ENCODE measurements at places on chromosomes 2 and 18.

- no peak for DNase-seq
These were observed 95.2 kb downstream of the TFCP2L1 start for GRCh38 chr2:121189661-121190381.

GRCh38 chr18:43130716-43131260, 15.3 kb upstream of the RIT2 start:
- DNase-seq: no peak

- no peak for DNase-seq
These were observed 115.0 kb downstream of the ZBTB7C start for GRCh38 chr18:48293954-48294898.

DNA sequence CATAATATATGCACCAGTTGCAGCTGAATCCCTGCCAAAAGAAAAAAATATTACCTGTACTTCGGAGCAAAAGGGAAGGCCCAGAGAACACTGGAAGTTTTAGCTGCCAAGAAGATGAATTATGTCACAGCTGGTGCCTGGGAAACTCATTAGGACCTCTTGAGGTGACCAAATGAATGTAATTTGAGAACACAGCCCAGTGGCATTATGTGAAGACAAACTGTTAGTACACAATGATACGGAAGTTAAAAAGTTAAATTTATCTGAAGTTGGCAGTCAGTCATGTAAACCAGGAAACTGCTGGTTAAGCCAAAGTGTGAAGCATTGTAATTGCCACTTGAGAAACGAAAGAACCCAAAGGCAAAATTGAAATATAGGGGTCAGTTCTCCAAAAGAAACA, 80.7 kb downstream of the EML4 start:
- DNase-seq: no peak

- DNase-seq: no peak
These were observed 32.4 kb upstream of the ACYP2 start for GRCh38 chr2:54083021-54083420.

GRCh38 chr18:47970664-47971531, 40.4 kb upstream of the SMAD2 start:
- DNase-seq: no peak

DNA sequence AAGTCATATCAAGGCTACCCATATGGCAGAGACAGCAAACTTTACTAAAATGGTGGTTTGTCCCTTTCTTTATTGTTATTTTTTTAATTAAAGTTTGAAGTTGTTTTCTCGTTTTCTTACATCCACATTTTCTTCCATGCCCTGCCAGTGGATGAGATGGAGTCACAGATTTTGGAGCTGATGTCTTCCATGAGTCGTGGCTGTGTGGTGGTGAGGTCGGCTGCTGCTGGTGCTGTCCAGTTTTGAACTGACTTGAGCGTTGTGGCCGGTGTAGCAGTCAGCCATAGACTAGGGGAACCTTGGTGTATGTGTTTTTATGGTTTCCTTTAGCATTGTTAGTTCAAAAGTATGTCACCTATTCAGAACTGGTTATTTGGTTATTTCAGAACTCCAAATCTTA, 182.8 kb downstream of the SH3RF3 start:
- no peak for DNase-seq

- DNase-seq: no peak
These were observed 543.7 kb downstream of the SUCLG1 start for GRCh38 chr2:83915381-83915780.

GRCh38 chr2:235383272-235383843, 110.5 kb upstream of the AGAP1 start:
- no peak for DNase-seq

- DNase-seq: no peak
These were observed 3.0 kb upstream of the OSR1 start for GRCh38 chr2:19361325-19361990.

DNA sequence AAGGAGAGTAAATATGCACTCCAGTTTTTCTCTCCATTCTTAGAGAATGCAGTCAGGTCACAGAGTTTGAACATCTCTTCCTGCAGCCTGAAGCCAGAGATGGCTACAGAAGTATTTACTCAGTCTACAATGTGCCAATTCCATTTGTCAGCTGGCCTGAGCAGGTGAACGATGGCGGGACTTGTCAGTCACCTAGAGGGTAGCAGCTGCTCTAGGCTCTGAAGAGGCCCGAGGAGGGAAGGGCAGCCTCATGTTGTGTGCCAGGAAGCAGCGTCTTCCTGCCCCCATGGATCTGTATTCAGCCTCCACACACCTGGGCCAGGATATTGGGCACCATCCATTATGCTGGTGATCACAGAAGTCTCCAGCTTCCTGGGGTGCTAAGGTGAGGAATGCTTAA, 316.7 kb upstream of the CHAC2 start:
- DNase-seq: no peak

GRCh38 chr2:228916416-228917090, 354.5 kb downstream of the PID1 start:
- no peak for DNase-seq

DNA sequence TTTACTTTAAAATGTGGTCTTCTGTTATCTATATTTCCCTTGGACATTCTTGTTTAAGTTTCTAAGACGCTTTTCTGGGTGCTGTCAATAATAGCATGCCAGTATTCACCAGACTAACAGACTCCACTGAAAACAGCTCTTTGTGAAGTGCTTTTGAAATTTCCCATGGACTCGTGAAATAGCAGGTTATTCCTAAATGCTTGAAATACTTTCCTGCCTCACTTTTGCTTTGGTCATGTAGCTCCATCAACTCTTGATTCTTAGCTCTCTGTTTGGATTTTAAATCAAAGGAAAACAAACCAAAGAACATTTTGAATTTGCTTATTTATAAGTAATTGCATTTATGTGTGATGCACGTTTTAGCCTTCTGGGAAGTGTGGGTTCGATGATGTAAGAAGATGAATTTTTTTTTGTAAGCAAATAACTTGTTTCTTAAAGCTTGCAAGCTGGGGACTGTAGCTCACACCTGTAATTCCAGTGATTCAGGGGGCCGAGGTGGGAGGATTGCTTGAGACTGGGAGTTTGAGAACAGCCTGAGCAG, 147.8 kb downstream of the WDSUB1 start:
- no peak for DNase-seq

DNA sequence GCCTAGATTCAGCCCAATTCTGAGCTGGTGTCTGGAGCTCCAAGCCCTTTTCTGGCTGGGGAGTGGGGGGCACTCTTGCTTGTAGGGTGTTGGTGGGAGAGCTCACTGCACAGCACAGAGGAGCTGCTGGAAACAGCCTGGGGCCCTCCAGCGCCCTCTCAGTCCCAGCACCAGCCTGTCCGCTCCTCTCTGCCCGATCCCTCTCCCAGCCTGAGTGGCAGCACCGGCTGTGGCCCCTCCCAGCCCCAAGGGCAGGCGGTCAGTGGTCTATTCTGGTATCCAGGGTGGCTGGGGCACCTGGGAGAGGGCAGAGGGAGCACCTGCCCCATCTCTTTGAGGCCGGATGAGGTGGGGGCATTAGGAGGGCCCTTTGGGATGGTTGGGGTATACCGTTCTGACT, 13.2 kb upstream of the DES start:
- DNase-seq: no peak

DNA sequence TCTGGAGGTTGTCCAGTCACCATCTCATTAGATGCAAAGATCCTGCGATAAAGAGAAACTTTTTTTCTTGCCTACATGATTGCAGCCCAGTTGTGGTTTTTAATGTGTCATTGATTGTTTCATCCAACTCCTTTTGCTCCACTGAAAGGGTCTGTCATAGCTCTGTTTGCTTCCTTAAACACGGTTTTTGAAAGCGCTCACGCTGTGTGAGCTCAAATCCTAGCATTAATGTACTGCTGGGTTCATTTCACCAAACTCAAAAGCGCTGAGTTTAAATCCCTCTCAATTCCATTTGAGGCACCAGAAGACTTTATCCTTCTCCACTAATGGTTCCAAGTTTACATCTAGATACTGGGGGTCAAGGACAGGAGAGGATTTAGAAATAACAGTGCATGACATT, 53.6 kb downstream of the CDK15 start:
- DNase-seq: no peak

DNA sequence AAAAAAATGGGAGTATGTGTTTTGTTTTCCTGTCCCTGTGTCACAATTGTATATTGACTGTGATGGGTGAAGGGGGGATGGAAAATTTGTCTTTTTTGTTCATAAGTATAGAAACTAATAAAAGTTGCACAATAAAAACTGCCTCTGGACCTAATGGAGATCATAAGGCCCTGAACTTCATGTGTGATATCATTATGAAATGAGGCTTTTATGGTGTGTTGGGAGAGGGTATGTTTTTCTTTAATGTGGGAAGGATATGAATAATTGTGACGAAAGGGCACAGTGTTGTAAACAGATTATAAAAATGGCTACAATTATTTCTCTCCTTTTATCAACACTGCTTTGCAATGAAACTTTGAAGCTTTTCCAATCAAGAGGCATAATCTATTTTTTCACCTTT, 1889.3 kb upstream of the CELF4 start:
- no peak for DNase-seq

- DNase-seq: no peak
These were observed 800 bp upstream of the RALB start for GRCh38 chr2:120251880-120252224.

- no peak for DNase-seq
These were observed 249.7 kb downstream of the IKZF2 start for GRCh38 chr2:212901604-212902275.

- no peak for DNase-seq
These were observed 5.9 kb upstream of the TMSB10 start for GRCh38 chr2:84899304-84900204.

- DNase-seq: peak; percentile 3
These were observed 373 bp downstream of the EIPR1 start for GRCh38 chr2:3377279-3377611.

DNA sequence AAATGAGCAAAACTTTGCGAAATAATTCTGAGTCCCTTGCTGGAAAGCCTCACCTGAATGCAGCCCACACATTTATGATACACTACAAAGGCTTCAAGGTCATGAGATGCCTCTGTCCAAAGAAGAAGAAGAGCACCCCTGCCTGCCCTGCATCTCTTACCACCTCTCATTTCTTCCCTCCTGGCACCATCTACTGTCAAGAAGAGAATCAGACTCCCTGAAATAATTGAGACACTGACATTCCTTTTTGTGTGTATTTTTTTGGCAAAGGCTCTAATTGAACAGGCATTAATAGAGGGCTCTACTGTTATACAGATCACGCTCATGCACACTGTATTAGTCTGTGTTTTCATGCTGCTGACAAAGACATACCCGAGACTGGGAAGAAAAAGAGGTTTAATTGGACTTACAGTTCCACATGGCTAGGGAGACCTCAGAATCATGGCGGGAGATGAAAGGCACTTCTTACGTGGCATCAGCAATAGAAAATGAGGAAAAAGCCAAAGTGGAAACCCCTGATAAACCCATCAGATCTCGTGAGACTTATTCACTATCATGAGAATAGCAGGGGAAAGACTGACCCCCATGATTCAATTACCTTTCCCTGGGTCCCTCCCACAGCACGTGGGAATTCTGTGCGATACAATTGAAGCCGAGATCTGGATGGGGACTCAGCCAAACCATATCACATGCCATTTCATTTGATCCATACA, 176.3 kb downstream of the ALPK2 start:
- no peak for DNase-seq

DNA sequence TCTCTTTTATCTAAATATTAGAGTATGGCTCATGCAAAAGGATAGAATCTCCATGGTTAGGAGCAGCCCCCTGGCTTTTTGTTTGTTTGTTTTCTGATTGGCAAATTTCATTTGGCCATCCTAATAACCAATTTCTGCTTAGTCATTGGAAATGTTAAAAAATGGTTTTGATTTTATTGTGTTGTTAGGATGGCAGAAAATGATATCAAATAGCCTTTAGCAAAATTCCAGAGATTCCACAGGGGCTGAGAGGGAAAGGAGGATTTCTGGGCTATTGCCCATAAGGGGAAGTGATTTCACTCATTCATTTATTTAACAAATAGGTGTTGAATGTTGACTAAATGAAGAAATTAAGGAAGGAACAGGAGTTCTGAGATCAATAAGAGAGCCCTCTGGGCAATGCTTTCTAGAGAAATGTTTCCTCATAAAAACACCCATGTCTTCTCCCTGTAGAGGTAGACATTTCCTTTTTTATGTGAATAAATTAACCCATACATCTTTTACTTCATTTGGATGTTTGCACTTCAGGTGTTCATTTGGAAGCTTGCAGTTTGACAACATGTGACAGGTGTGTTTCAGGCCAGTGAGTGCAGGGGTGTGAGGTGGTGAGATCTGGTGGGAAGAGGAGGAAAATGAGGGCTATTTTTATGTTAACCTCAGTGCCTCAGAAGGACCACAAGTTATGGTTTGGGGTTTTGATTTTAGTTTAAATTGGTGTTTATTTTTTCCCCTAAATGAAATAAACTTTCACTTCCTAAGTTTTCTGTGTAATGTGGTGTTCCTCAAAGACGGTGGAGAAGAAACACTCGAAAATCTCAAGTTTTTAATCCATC, 61.7 kb upstream of the EPC2 start:
- no peak for DNase-seq

DNA sequence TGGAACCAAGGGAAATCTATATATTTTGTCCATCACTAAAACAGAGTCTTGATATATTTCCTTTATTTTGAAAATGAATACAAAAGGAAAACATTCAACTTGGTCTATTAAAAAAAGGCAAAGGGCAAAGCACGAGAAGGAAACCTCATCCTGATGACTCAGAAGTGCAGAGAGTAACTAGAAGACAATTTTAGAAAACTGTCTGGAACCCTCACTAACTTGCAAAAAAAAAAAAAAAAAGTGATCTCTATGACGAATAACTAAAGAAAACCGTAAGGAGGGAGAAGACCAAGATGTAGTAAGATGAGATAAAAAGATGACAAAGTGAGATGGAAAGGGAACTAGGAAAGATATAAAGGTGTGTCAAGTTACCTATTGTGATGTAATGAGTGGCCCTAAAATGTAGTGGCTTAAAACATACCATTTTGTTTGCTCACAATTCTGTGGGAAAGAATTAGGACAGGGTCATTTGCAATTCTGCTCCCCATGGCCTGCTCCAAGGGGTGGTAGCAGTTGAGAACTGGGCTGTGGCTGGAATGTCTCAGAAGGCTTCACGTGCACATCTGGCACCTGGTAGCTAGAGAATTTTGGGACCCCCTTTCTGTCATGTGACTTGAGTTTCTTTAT, 303.0 kb downstream of the DYSF start:
- no peak for DNase-seq

GRCh38 chr2:112175333-112175732, 37.1 kb downstream of the FBLN7 start:
- DNase-seq: no peak

DNA sequence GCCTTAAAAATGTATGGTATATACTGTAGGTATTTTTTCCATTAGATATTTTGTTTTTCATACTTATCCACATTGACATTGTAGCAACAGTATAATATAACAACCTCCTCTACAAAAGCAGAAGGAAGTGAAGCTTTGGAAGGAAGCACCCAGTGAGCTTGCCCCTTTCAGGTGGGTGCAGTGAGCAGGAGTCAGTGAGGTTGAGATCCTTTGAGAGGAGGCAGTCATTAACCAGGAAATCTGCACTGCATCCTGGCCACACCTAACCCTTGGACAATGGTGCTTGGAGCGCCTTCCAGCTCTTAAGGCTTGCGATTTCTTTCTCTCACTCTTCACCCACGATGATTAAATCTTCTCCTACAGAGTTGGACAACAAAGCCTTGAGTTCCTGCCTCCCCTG, 13.9 kb downstream of the IL37 start:
- no peak for DNase-seq
